ENCODE measurements at places on chromosomes 12 and 14.
A peak's percentile ranks its signal among the peaks of the same experiment; 100 is the strongest.

GRCh38 chr12:96402061-96402460 is 1.8 kb upstream of the CDK17 start:
- DNase-seq = no peak

GRCh38 chr12:7346551-7347225 is 42.8 kb downstream of the ACSM4 start:
- DNase-seq = peak; percentile 47

GRCh38 chr14:85453401-85454225 is 76.3 kb upstream of the FLRT2 start:
- no peak for DNase-seq

DNA sequence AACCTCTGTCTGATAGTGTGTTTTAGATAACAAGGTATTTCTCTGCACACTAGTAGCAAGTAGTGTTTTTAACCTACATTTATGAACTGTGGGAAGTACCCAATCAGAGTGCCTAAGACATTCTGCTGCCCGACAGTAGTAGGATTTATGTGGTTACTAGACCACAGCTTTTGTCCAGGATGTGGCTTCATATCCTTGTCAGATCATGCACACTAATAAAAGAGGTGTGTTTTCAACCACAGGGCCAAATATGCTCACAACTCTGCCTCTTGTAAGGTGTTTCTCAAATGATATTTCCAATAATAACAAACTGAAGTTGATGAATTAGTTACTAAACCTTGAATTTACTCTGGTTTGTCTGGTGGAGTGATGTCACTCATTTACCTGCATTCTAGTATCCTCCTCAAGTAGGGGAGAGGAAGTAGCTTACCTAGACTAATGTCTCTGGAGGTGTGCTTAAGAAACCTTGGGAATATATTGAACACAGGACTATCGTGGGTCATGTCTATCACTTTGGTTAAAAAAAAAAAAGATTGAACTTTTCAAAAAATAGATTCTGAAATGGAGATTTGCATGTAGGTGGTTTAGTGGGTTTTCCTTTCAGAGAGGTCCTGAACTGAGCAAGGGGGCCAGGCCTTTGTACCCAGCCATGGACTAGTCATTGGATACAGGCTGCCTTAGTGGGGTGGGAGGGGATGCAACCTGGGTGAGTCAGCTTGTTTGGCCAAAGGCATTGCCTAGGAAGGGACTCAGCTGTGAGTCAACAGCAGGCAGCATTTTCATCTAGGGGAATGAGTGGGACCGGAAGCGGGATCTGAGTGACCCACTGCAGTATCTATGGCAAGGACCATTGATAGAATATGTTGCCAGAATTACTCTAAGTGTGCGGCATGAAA is 14.1 kb downstream of the FBXW8 start:
- peak; percentile 94 for DNase-seq

DNA sequence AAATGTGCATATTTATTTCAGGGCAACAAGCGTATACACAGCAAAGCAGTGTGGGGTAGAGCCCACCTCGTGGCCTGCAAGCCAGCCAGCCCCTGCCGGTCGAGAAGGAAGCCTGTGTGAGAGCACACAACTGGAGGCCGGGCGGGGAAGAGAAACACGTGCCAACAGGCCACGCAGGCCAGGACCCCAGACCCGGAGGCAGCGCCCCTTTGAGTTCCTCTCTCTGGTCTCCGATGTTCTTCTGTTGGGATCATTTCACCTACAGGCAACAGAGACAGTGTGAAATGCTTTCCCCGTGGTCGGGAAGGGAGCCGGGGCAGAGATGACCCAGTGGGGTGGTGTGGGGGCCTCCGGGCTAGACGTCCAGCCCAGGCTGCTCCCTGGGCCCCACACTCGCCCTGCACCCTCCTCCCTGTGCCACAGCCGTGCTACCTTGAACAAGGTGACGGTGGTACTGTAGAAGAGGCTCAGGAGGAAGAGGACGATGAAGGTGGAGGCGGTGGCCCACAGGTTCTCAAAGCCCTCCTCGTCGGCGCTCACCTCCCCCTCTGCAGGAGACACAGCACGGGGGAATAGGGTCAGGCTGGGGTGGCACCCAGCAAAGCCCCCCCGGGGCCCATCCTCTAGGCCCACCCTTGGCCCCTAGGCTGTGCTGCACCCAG is 325.5 kb downstream of the TMEM121 start:
- no peak for DNase-seq

DNA sequence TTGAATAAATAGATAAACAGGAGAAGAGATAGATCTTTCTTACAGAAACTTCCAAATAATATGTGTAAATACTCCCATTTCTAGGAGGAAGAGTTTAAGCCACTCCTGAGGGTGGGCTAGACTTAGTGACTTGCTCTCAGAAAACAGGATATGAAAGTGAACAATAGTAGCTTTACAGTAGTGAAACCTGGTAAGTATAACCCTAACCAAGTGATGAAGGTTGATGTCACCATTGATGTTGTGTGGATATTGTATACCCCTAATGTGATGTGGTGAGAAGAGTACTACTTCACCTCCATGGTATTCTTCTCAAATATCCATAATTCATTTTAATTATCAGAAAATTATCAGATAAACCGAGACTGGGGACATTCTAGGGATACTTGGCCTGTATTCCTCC is 20.9 kb downstream of the AKAP6 start:
- no peak for DNase-seq

DNA sequence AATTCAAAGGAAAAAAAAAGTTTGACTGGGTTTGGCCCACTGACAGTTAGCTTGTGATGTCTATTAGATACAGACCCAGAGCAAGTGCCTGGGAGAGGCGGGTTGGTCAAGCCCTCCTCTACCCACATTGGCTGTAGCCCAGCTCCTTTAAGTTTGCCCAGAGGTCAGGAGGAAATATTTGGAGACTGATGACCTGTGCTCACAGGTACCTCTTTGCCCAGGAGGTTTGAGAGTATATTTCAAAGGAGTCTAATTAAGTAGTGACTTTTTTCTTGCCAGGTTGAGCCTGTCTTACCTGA is 21.8 kb upstream of the PDE1B start:
- DNase-seq = no peak

DNA sequence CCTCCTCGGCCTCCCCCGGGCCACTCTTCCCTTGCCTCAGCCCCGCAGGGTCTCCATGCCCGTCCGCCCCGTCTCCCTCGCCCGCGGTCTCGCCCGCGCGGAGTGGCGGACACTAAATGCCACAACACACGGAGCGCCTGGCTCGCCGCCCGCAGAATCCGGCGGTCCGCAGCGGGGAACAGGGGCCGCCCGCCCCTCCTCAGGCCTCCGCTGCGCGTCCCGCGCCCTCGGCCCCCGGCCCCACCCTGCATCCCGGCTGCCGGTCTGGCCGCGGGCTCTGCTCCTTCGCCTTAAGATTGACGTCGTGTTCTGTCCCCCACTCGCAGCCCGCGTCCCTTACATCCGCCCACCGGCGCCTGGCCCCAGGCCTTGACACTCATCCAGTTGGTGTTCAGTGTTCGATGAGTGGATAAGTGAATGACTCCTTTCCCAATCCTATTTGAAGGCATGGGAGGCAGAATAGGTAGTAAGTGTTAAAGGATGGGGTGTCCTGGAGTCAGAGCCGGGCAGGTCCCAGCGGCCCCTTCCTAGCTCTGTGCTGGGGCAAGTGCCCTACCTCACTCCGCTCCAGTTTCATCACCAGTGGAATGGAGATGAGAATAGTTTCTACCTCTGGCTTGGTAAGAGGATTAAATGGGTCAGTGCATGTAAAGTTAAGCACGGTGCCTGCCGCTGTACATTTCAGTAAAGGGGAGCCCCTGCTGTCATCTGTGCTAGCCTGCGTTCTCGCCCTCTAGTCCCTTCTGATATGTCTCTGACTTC is 622 bp downstream of the TECPR2 start:
- peak; percentile 57 for DNase-seq

DNA sequence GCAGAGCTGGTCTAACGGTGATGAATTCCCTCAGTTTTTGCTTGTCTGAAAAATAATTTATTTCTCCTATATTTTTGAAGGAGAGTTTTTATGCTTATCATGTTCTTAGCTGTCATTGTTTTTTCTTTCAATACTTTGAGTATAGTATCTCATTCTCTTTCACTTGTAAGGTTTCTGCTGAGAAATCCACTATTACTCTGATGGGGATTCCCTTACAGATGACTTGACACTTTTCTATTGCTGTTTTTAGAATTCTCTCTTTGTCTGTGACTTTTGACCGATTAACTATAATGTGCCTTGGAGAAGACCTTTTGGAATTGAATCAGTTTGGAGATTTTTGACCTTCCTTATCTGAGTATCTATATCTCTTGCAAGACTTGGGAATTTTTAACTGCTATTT is 139.6 kb downstream of the PRKD1 start:
- DNase-seq = no peak

- no peak for DNase-seq
Observed at GRCh38 chr12:132099739-132100138, 44.4 kb downstream of the DDX51 start.

DNA sequence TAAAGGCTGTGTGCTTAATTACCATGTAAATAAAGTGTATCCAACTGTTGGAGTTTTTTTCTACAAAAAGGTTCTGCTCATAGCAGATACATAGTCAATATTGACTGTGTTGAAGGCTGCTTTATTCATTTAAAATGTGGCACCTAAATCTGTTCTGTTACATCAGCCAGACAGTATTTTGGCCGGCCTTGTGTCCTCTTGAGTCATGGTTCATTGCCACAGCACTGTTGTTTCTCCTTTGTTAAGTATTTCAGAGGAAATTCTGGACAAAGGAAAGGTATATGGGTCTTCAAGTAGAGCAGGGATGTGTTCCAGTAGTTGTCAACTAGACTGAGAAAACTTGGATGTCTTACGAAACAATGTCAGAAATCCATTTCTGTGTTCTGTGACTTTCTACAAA is 95.5 kb downstream of the SLC38A6 start:
- peak; percentile 77 for DNase-seq

DNA sequence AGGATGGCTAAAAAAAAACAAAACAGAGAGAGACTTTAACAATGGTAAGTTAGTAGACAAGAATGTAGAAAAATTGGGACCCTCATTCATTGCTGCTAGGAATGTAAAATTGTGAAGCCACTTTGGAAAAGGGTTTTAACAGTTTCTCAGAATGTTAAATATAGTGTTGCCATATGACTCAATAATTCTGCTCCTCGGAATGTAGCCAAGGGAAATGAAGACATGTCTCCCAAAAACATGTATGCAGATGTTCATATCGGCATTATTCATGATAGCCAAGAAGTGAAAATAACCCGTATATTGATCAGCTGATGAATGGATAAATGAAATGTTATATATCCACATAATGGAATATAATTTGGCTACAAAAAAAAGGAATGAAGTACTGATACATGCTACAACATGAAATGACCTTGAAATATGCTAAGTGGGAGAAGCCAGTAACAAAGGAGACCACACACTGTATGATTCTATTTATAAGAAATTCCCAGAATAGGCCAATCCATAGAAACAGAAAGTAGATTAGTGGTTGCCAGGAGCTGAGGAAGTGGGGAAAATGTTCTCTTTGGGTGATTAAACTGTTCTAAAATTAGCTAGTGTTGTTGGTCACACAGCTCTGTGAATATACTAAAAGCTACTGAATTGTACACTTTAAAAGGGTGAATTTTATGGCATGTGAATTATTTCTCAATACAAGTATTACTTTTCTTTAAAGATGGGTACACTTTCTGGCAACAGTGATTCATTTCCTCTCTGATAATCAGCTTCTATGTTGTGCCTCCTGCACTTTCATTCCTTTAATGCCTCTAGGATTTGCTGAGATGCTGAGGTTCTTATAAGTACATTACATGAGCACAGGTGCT is 132.5 kb downstream of the DAAM1 start:
- peak; percentile 55 for DNase-seq

DNA sequence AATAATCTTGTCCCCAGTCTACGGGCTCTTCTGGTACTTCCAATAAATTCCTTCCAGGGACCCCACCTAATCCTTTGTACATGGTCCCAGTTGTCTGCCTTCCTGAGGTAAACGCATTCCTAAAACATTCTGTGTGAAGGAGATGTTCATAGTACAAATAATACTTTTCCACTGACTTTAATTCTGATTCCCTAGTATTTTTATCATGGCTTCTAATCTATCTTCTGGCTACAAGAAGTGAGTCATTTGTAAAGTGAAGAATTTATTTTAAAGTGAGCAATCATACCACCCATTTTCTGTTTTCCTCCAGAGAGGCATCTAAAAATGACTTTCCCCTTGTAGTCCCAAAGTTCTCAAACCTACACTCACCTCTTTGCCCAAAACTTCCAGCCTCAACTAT is 65.9 kb upstream of the NUDT4 start:
- DNase-seq = no peak

DNA sequence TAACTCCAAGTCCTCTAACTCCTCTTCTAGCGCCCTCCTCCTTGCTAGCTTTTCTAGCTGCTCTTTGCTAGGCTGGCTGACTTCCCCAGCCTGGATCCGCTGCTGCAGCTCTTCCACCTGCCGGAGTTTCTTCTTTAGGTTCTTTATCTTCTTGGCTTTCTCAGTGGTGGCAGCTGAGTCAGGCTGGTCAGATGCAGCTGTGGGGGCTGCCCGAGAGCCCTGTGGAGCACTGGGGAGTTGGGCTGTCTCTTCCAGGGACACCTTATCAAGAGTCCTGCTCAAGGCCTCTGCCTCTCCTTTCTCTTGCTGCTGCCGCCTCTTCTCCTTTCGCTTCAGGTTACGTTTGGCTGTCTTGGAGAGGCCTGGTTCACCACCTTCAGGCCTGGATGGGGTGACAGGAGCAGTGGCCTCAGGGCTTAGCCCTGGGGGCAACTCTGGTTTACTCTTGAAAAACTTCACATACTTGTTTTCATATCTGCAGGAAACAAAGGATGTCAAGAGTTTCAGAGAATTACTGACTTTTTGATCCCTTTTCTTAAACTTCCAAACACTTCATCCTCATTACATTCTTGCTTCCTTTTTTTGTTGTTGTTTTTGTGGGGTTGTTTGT is 25.7 kb downstream of the PYM1 start:
- no peak for DNase-seq

GRCh38 chr14:56860441-56860840 is 50.2 kb upstream of the OTX2 start:
- DNase-seq = no peak

DNA sequence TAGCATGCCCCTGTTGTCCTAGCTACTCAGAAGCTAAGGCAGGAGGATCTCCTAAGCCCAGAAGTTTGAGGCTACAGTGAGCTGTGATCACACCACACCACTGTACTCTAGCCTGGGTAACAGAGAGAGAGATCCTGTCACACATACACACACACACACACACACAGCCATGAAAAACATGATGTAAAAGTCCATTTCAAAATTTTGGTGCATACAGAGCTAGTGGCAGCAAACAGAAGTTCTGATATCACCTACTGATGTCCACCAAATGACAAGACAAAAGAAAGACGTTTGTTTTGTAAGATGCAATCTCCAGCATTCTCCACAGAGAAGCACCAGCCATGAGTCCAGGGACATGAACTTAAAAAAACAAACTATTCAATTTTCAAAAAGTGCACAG is 15.9 kb downstream of the AREL1 start:
- no peak for DNase-seq

DNA sequence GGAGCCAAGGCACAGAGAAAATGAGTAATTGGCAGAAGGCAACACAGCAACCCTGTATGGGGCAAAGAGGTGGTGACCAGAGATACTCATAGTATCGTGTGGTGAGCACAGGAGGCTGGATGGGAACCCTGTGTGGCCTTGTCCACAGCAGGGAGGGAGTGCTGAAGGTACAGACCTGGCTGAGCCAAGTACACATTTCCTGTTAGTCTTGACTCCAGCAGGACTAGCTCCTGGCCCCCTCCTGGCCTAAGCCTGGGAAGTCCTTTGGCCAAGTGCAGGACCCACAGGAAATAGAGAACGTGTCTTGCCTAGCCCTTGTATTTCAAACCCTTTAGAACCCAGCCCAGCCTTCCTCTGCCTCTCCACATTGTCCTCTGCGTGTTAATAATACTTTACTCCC is 289.8 kb upstream of the PWP1 start:
- DNase-seq = no peak

GRCh38 chr14:98252820-98253219 is 1019.2 kb downstream of the BCL11B start:
- DNase-seq = no peak

All from fibroblast of mammary gland (primary cell).